Keratinocyte (primary cell): ENCODE measurements at places on chromosomes 5 and 9.

DNA sequence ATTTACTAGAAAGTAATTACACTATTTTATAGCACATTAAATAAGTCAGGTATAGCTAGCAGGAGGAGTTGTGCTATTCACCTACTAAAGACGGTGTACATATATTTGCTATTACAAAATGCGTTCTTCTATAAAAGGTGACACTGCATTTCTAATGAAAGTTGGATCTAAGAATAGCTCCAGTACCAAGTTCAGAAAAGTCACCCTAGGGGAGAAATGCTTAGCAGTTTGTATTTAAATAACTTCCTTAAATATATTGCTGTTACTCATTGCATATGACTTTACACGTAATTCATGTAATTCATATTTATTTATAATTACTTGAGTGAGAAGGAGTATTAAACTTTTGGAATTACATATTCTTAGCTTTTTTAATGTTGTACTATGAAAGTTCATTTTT is 7.0 kb upstream of the SUB1 start:
- DNase-seq: no peak

DNA sequence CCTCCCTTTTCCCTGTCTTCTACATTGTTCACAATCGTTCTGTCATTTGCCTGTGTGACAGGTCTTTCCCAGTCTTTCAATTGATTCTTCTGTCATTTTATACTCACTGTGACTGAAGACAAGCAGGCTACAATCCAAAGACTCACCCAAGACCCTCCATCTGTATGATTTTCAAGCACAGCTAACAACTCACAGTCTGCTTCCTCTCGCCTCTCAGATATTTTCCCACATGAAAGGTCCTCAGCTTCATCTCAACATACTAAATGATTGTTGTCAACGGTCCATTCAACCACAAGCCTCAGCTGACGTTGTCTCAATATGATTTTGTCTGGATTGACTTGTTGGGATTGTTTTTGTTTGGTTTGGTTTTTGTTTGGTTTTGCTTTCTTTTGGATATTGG is 346.5 kb downstream of the NFIB start:
- DNase-seq: no peak

DNA sequence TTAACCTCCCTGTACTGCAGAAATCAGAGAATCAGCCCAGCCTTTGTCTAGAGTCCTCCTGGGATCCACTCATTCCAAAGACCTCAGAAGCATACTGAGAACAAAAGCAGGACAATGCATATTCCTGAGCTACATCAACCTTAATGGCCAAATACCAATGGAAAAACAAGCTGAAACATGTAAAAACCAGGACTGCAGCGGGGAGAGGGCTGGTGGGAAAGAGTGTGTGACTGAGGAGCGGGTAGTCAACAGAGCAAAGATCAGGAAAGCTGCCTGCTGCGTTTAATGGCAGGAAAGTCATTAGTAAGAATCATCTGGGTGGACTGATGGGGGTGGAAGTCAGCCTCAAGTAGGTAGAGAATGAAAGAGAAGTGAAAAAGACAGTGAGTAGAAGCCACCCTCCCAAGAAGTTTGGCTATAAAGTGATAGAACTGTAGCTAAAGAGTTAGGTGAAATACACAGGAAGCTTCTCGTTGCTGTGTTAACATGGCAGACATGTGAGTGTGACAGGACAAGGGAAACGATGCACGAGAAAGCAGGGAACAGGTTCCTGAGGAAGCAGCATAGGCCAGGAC is 88.1 kb downstream of the OTULIN start:
- no peak for DNase-seq

DNA sequence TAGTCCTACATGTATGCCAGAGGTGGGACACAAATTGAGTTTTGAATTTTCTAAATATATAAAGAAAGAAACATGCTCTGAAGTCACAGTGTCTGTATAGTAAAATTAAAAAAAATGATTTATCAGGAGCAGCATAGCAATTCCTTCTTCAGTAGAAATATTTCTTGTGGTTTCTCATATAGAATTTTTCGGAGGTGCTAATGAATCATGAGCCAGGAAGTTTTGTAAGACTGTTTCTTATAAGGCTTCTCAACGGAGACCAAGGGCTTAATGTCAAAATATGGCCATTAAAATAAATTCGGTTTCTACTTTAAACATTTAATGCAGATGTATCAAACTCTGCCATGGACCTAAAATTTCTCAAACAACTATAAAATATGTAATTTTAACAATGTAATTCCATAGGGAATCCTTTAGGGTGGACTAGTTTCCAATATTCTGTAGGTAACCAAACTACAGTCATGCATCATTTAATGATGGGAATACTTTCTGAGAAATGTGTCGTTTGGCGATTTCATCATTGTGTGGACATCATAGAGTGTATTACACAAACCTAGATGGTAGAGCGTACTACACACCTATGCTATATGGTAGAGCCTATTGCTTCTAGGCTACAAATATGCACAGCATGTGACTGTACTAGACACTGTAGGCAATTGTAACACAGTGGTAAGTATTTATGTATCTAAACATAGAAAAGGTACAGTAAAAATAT is 66.3 kb downstream of the ANKRD55 start:
- no peak for DNase-seq

DNA sequence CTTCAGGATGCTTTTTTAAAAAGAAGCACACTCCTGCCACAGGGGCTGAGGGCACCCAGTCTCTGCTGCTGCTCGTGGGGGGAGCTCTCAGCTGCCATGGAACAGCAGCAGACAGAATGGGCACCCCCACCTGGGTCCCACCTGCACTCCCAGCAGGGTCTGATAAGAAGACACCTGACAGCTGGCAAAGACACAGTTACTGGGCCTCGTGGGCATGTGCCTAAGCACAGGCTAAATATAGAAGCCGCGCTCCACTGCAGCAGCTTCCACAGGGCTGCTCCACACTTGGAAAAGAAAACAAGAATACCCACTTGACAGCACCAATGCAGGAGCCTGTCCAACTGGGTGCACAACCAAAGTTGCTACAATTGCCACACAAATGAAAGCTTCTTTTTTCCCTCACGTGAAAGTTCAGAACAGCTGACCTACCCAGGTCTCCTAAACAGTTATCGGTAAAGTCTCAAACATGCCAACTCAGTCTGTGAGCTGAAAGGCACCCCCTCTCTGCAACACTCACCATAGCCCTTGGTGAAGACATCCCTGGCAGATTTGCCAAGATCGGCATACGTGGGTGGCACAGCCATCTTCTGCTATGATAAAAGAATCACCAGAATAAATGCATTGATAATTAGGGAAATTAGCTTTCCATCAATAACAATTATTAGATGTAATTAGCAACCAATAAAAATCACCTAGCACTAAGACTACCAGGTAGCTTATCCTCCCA is 12.2 kb downstream of the VDAC1 start:
- DNase-seq: no peak

GRCh38 chr9:24436761-24437160 is 108.9 kb downstream of the IZUMO3 start:
- no peak for DNase-seq

DNA sequence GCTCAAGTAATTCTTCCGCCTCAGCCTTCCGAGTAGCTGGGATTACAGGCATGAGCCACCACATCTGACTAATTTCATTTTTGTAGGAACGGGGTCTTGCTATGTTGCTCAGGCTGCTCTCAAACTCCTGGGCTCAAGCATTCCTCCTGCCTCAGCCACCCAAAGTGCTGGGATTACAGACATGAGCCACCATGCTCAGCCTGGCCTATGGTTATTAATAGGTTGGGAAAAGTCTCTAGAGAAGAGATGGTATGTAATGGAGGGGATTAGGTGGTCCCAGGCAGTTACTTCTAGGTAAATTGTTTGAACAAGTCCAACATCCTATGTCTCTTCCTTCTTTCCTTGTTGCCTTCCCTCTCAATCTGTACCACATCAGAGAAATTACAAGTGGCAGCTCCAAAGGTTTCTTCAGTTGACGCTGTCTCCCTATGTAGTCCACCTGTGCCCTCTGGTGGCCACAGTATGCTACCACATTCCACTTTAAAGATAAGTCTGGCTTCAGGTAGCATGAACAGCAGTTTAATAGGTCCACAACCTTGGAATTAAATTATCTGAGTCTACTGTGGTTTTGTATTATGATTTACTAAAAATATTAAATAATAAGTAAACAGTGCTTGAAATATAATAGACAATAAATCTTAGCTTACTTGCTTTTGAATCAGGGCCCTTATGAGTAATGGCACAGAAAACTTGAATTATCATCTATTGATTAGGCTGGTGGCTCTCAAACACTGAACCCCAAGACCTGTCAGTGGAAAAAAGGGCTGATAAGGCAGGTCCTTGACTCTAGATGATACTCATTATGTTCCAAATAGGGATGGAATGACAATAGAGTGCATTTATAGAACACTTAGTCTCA is 9.7 kb downstream of the TIGD6 start:
- DNase-seq: peak; percentile 50

- no peak for DNase-seq
Measured at GRCh38 chr5:153399595-153399994, 90.9 kb upstream of the GRIA1 start.

GRCh38 chr9:28135549-28135948 is 562.3 kb upstream of the C9orf72 start:
- no peak for DNase-seq

DNA sequence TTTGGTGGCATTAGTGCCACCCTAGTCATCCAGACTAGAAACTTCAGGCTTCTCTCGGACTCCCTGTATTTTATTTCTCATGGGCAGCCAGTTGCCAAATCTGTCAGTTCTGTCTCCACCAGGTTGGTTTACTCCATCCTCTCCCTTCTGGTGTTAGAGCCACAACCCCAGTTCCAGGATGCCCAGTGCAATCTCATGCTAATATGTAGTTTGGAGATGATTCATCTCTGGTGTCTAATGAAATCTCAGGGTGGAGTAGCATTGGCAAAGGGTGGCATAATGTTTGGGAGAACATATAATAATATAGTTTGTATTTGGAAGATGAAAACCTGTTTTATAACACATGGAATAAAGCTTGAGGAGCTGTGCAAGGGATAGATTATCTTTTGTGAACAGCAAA is 30.2 kb downstream of the SLC46A2 start:
- DNase-seq: no peak

DNA sequence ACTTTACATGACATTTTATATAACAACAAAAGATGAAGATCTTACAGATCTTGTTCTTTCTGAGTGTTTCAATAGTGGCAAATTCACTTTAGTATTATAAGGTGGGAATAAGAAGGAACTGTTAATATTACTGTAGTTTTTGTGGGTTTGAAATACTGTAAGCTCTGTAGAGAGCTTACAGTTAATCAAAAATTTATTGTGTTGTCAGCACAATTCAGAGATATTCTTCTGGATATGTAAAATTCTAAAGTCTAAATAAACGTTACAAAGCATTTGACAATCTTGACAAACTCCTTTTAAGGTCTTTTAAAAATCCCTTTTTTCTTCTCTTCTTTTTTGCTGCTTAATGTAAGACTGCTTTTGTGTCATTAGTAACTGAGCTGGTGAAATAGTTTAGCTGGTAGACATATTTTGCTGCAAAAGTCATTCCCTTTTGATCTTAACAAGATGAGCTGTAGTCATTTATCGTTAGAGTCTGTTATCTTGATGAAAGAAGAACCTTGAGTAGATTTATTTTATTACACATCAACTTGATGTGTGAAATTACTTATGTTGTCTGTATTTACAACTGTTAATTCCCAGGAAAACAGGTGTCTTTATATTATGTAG is 186.0 kb downstream of the WDR70 start:
- no peak for DNase-seq

DNA sequence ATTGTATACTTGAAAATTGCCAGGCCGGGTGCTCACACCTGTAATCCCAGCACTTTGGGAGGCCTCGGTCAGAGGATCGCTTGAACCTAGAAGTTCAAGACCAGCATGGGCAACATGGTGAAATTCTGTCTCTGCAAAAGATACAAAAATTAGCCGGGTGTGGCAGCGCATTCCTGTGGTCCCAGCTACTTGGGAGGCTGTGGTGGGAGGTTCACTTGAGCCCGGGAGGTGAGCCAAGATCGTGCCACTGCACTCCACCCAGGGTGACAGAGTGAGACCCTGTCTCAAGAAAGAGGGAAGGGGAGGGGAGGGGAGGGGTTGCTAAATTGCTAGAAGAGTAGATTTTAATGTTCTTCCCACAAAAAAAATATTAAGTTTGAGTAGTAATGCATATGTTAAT is 53.2 kb downstream of the FNBP1 start:
- no peak for DNase-seq

DNA sequence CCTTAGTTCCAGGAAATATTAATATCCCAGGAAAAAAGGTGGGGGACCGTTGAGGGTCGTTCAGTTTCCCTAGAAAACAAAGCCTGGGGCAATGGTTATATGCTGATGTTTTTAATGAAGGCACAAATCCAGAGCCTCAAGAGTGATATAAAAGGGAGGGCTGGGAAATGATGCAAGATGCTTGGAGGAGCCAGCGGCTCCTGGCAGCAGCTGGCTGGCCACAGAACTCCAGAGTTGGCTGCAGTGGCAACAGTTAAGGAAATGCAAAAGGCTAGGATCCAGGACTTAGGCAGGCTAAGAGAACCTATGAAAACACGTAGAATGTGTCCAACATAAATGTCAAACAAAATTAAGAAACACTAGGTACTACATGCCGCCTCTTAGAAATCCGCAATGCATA is 31.0 kb upstream of the B4GALT1 start:
- DNase-seq: no peak

GRCh38 chr5:23507278-23507685 is at the start of gene PRDM9:
Gene PRDM9 (plus strand): TSS chr5:23507609. CDS start chr5:23509034, 1,425 bp downstream.
- no peak for DNase-seq

- DNase-seq: no peak
Measured at GRCh38 chr5:2185646-2186471, 303.1 kb upstream of the IRX4 start.

- DNase-seq: no peak
Measured at GRCh38 chr9:130665431-130666392, 1.3 kb downstream of the PRDM12 start.

DNA sequence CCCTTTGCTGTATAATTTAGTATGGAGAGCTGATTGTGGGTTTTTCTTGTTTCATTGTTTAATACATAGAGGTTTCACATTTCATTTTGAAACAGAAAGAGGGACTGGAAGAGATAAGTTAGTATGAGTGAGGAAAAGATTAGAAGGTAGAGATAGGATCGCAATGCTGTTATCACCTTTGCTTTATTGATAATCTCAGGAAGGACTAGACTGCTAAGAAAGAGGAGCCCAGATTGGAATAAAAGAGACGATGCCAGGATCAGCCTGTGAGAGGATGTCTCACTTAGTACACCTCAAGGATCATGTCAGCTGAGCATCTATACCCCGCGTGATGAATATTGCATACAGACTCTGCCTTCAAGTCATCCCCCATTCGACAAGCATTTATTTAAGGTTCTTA is 178.0 kb upstream of the DMAC1 start:
- DNase-seq: no peak

DNA sequence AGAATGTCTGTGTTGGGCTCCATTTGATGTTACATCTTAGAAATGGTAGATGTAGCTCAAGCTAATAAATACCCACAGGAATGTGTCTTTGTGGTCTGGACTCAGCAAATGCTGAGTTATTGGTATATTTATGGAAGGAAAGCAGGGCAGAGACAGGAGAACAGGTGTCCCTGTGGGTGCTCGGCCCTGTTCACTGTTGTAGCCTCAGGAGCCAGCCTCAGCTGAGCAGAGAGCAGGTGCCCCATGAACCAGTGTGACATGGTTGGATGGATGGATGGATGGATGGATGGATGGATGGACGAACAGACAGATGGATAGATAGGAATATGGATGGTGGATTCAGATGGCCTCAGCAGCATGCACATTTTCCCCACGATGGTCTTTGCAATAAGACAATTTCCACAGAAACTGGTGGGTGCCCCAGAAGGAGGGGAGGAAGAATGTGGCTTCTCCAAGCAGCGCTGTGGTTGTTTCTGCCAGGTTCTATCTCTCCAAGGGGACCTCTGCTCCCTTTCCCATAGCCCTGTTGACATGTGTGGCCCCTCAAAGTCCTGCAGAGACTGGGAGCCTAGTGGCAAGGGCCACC is 8.2 kb upstream of the IRF1 start:
- DNase-seq: no peak

GRCh38 chr5:157384971-157385709 is 74.9 kb upstream of the NIPAL4 start:
- DNase-seq: no peak
